ENCODE measurements at places on chromosomes 4 and X.

- DNase-seq = no peak
Measured at GRCh38 chr4:126715681-126716080, 917.1 kb upstream of the INTU start.

DNA sequence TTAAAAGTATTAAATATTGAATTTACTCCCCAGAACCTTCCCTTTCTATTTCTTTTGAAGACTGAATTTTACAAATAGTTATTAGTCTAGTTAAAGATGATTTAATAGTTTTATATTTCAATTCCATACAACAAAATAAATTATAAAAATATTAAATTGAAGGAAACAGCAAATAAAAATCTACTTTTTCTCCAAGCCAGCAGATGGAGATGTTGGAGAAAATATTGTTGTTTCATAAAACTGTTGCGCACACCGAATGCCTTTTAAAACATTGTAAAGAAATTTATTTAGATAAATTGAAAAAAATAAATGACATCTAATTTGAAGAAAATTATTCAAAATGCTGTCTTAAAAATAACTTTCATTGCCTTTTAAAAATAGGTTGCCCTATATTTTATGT, 5.5 kb downstream of the GRIA2 start:
- DNase-seq = peak; percentile 72

DNA sequence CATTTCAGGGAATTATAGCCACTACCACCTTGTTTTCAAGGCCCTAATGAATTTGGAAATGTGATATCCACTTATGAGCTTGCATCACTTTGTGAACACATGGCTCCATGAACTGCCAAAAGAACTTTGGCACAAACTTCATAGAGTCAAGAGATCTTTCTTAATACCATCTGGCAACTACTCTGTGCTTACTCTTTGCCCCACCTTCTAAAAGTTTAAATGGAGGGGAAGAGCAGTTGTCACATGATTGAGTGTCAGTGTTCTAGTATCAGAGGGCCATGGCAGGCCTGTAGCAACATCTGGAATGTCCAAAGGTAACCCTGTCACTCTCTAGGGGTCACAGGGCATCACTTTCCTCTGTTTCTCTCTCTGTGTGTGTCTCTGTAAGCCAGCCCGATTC, 2.6 kb upstream of the ADH1B start:
- DNase-seq = peak; percentile 12

DNA sequence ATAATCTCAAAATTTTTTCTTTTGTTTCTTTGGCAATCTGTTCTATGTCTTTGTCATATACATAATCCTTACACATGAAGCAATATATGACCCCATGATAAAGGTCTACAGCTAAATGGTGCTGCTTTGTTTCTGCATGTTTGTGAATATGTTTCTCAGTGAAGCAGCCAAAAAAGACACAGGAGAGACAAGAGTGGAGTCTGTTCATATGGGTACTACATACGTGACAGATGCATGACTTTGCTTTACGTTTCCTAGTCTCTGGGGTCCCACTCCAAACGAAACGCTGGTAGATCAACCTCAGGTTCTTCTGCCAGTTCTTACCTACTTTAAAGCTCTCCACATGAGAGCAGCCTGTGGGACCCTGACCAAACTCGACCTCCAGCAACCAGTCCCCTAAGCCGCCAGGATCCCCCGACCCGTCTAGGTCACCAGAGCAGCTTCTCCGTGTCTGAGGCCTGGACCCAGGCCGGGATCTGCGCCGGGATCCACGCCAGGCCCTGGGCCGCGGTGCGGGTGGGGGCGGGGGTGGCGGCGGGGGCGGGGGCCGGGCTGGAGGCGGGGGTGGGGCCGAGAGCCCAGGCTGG, 1.5 kb downstream of the USP51 start:
- DNase-seq = peak; percentile 29

DNA sequence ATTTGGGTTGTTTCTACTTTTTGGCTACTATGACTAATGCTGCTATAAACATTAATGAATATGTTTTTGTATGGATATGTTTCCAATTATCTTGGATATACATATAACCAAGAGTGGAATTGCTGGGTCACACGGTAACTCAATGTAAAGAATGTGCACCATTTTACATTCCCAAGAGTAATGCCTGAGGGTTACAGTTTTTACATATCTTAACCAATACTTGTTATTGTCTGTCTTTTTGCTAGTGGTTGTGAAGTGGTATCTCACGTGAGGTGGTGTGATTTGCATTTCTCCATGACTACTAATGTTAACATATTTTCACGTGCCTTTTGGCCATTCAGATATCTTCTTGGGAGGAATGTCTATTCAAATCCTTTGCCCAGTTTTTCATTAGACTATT, 200.3 kb upstream of the MAB21L2 start:
- no peak for DNase-seq

DNA sequence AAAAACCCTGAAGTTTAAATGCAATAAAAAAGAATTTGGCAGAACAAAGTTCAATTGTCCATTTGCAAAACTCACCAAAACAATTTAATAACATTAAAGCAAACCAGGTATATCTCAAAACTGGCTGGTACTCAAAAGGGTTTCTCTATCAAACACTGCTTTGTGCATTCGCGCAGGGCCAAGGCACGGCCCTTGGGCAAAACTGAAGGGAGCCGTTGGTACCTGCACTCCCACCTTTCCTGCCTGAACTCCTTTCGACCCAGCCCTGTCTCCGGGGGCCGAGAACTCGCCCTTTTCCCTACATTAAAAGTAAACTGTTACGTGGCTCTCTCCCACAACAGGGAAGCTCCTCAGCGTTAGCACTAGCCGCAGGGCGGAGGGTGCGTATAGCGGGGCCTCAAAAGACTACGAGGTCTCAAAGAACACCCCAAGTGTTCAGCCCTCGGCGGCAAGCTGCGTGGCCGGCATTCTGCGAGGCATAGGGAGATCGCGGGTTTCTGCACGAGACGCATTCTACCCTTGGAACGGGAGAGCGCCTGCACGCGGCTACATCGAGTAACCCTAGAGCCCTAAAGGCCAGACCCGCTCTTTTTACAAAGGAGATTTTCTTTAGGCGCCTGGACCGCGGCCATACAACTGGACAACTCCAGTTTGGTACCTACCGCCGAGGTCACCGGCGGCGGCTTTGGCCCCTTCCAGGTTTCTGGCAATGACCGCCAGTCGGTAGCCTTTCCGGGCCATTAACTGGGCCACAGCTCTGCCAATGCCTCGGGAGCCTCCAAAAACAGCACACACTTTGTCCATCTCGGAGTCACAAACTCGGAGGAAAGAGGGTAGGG, 550 bp downstream of the CBR4 start:
- DNase-seq = peak; percentile 76

DNA sequence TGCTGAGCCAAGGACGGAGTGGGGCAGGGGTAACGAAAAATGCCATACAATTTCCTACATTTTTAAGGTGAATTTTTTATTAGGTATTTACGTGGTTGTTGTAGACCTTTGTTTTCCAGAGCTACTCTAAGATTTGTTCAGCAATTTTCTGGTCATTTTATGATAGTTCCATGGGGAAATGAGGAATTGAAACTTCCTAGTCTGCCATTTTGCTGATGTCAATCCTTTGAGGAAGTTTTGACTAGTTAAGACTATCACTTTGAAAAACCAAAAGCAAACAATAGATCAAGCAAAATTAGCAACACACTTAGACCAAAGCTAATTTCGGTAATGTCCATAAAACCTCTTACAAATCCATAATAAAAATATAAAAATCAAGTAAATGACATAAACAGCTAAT, 7.0 kb upstream of the TLR3 start:
- DNase-seq = peak; percentile 66

DNA sequence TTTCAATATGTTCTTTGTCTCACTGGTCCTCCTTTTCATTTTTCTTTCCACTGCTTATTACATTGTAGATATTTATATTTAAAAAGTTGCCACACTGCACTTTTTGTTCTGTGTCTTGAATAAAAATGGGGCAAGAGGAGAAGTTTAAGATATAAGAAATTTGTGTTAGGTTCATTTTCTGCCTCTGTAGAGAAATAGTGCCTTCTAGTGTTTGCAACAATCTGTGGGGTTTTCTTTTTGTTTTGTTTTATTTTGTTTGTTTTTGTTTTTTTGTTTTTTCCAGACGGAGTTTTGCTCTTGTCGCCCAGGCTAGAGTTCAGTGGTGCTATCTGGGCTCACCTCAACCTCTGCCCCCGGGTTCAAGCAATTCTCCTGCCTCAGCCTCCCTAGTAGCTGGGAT, 20.1 kb upstream of the SMIM14 start:
- DNase-seq = no peak

DNA sequence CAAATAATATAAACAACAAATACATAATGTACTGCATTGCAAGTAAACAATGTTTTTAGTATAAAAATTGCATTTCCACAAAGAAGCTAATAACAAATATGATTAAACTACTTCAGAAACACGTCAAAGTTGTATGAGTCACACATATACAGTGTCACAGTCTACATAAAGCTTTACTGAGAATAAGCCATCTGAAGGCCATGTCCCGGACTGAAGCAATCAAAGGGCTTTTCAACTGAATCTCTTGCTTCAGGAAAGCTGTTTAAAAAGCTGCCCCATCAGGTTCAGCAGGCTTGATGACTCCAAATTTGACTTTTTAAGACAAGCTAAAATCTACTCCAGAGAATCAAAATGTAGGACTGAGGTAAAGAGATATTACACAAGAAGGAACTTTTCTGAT, 1476.8 kb downstream of the ADGRL3 start:
- DNase-seq = no peak

GRCh38 chr4:44927399-44928380, 201.3 kb upstream of the GNPDA2 start:
- peak; percentile 36 for DNase-seq

- DNase-seq = no peak
Measured at GRCh38 chrX:121782544-121782943, 735.1 kb downstream of the GLUD2 start.

GRCh38 chrX:74187211-74187610, 116.8 kb upstream of the ZCCHC13 start:
- no peak for DNase-seq

- no peak for DNase-seq
Measured at GRCh38 chr4:137378393-137378792, 153.9 kb downstream of the PCDH18 start.

- no peak for DNase-seq
Measured at GRCh38 chr4:6445403-6446129, 26.8 kb downstream of the PPP2R2C start.

GRCh38 chr4:81412946-81413495, 58.7 kb downstream of the RASGEF1B start:
- DNase-seq = no peak

DNA sequence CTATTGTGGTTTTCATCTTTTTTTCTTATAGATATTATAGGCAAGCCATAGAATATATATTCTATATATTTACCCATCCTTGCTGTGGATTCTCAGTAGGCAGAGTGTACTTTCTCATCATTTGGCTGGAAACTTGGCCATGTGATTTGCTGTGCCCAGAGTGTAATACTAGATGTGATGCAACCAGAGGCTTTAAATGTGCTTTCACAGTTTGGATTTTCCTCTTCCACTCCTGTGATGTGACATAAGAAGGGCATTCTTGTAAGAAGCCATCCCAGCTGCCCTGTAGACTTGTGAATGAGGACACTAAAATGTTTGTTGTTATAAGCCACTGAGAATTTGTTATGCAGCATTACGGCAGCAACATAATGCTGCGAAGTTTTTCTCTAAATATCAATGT, 10.4 kb upstream of the HPGDS start:
- DNase-seq = no peak

GRCh38 chrX:110675886-110676285, 119.7 kb downstream of the CHRDL1 start:
- DNase-seq = no peak

DNA sequence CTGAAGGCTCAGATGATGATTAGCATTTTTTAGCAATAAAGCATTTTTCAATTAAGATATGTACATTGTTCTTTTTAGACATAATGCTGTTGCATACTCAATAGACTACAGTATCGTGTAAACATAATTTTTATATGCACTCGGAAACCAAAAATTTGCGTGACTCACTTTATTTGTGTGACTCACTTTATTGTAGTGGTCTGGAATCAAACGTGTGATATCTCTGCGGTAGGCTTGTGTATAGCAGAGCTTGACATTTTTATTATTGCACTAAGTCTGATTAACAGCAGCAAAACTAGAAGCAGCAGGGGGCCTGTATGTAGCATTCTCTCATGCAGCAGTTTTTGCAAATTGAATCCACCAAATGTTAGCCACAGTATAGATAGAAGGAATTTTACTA, 119.1 kb upstream of the PRDX4 start:
- no peak for DNase-seq

DNA sequence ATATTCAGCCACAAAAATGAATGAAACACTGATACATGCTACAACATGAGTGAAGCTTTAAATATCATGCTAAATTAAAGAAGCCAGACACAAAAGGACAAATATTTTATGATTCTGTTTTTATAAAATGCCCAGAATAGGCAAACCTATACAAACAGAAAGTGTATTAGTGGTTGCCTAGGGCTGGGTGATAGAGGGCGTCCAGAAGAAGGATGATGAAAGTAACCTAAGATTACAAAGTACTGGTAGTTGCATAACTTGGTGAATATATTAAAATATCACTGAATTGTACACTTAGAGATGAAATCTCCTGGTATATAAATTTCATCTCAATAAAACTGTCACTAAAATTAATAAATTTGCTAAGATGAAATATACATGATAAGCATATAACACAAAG, 67.5 kb downstream of the FBXW7 start:
- DNase-seq = no peak

DNA sequence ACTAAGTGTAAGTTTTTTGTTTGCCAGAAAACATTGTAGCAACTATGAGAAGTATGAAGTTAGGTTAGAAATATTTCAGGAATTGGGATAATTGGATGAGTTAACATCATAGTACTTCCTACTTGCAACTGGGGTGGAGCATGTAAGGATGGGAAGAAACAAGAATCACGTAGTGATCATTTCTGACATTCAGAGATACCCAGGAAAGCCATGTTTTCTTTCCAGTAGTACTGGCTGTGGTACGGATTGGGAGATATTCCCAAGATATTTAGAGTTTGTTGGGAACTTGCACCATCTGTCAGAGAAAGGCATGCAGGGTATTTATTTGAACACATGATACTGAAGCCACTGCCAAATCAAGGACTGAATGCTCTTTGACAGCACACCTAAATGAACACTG, 87.6 kb upstream of the SLC4A4 start:
- DNase-seq = no peak

- peak; percentile 74 for DNase-seq
Measured at GRCh38 chr4:104490096-104490769, 4.5 kb downstream of the CXXC4 start.

GRCh38 chrX:28099166-28099565, 117.9 kb upstream of the DCAF8L1 start:
- DNase-seq = no peak

All from pons (tissue), 1 donor.